ENCODE measurements at places on chromosomes 2 and 18.

DNA sequence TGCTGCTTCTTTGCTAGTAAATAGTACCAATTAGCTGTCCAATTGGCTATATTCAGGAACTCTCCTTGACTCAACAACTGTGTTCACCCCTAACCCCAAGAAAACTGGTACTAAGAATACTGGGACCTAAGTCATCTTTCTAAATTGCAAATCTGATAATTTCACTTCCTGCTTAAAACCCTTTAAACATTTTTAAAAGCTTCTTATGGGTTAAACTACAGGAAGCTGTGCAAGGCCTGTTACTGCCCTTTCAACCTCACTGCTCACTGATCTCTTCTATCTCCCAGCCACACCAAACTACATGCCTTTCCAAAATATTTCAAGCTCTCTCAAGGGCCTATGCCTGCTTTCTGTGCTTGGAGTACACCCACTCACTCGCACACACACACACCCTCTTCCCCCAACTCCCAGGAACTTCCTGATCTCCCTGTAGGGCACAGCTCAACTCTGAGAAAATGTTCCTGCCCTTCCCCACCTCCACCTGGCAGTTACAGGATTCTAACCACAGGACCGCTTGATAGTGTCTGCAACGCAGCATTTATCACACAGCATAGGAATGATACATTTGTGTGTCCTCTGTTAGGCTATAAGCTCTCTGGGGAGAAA lies 6.7 kb downstream of the LMAN1 start:
- H3K4me1 ChIP-seq, result peaks cover 2% of the 10 kb centered on the region
- H3K27me3 ChIP-seq, result no peaks in the 10 kb centered on the region
- H3K4me3 ChIP-seq, result no peak overlapping the region

DNA sequence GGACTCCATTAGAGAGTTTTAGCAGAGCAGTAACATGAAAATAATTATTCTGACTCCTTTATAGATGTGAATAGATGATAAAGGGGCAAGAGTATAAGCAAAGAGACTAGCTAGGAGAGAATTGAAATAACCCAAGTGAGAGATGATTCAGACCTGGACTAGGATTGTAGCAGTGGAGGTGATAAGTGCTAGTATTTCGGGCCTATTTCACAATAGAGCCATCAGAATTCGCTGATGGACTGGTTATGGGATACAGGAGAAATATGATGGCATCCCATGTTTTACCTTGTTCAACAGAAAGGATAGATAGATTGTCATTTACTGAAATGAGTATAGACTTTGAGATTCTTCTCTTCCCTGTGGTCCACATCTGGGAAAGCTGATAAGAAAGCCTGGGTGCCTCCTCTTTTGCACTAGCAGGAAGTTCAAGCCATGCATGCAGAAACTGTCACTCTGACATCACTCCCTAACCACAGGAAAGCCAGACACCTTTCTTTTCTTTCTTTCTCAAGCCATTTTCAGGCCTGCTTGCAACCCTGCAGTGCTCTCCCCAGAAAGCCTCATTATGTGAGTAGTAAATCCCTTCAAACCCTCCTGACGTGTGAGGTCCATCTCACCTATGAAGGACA lies 25.3 kb downstream of the DYNAP start:
- DNase-seq, result no peak
- no peaks in the 10 kb centered on the region for H3K4me1 ChIP-seq
- H3K36me3 ChIP-seq, result no peaks in the 10 kb centered on the region
- no peak overlapping the region for H3K4me3 ChIP-seq
- H3K27me3 ChIP-seq, result no peaks in the 10 kb centered on the region
- H3K27ac ChIP-seq, result no peak overlapping the region

DNA sequence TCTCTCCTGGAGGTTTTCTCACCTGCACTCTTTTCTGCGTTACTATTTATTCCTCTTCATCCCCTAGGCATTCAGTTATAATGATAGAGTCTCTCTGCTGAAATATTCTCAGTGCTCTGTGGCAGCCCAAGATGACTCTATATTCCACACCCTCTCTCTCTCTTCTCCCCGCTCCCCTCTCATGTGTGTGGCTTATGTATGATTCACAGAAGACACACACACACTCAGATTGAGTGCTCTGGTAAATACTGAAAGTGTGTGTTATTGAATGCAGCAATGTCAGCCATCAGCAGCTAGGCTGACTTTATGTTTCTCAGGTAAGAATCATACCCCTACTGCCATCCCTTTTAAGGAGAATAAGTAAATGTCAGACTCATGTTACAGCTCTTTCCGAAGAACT lies 201.2 kb downstream of the SLC4A10 start:
- no peak for DNase-seq
- H3K36me3 ChIP-seq, result no peaks in the 10 kb centered on the region
- H3K27me3 ChIP-seq, result no peaks in the 10 kb centered on the region
- no peak overlapping the region for H3K4me3 ChIP-seq

- H3K4me3 ChIP-seq, result peak overlapping the region; percentile 27
- no peak for DNase-seq
- no peaks in the 10 kb centered on the region for H3K4me1 ChIP-seq
- no peaks in the 10 kb centered on the region for H3K27me3 ChIP-seq
- no peak overlapping the region for H3K27ac ChIP-seq
Observed at GRCh38 chr2:19349911-19350677, 8.3 kb downstream of the OSR1 start.

DNA sequence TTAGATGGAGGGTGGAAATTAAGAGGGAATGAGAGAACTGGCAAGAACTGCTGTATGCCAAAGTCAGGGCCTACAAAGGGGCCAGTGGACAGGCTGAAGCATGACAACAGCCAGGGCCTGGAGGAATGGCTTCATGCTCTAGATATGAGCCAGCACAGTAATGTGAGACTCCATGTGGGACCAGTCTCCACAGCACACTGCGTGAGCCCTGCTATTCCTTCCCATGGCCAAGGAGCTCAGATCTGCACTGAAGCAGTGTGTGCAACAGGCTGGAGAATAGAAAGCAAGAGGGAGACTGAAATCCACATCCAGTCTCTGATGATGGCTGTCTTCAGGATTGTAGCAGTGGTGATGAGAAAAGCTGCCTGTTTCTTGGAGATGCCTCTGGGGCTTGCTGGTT lies 162.8 kb downstream of the TPGS2 start:
- H3K4me1 ChIP-seq, result no peaks in the 10 kb centered on the region
- no peaks in the 10 kb centered on the region for H3K27me3 ChIP-seq

- H3K27me3 ChIP-seq, result no peaks in the 10 kb centered on the region
- H3K36me3 ChIP-seq, result no peaks in the 10 kb centered on the region
- no peaks in the 10 kb centered on the region for H3K4me1 ChIP-seq
- no peak overlapping the region for H3K4me3 ChIP-seq
Observed at GRCh38 chr2:79552653-79553052, 39.8 kb downstream of the CTNNA2 start.

DNA sequence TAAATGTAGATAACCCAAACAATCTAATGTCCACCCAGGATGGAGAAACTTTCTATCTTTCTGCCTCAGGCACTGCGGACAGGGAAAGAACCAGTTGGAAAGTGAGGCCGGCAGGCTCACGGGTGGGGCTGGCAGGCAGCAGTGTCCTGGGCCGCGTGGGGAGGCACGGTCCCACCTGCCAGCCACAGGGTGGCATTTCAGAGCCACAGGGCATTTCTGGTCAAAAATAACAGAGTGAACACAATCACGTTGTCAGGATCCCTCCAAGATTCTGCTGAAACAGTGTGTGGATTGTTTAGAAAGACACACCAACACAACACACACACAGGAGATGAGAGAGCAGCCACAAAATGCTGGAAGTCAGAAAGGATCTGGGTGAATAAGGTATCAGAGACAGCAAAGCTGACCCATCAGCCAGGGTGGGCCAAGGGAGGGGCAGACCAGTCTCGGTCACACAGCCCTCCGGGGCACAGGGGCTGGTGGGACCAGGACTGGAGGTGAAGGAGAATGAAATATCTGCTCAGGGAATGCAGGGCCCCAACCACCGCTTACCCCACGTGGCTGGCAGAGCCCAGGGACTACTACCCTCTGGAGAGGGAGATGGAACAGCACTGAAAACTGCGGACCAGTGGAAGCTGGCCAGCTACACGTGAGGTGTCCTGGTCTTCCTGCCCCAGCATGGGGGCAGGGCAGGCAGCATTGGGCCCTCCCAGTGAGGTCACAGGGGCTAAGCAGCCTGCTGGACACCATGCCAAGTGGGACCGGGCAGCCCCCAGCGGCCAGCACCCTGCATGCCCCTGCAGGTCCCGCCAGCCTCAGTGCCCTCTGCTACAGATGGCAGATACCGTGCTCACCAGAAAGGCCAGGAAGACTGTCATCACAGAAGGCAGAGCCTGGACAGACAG lies 173.9 kb downstream of the HDAC4 start:
- H3K4me1 ChIP-seq, result no peaks in the 10 kb centered on the region
- no peak for DNase-seq
- H3K4me3 ChIP-seq, result no peak overlapping the region
- no peaks in the 10 kb centered on the region for H3K27me3 ChIP-seq
- no peaks in the 10 kb centered on the region for H3K36me3 ChIP-seq

- DNase-seq, result no peak
- no peaks in the 10 kb centered on the region for H3K36me3 ChIP-seq
- no peaks in the 10 kb centered on the region for H3K4me1 ChIP-seq
- H3K27me3 ChIP-seq, result 0 out of 2 replicates have a peak, but pooled peaks cover 2% of the 10 kb centered on the region
Observed at GRCh38 chr2:204023088-204023487, 86.5 kb downstream of the ICOS start.

GRCh38 chr2:104897515-104898184 lies 43.7 kb downstream of the POU3F3 start:
- H3K4me1 ChIP-seq, result no peaks in the 10 kb centered on the region
- no peak overlapping the region for H3K27ac ChIP-seq
- DNase-seq, result no peak
- H3K36me3 ChIP-seq, result no peaks in the 10 kb centered on the region

DNA sequence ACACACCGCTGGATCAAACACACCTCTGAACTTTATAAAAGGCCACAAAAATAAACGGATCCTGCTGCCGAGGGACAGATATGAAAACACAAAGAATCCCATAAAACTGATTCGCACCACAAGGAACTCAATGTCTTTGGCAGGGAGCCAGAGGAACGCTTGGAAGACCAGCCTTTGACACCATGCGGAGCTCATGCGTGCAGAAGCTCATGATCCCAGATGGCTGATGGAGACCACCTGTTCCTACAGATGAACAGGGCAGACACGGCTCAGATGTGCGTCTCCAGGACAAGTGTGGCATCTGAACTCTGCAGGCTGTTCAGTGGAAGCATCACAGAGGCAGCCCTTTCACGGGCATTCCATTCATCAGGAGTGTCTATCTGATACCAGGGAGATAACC lies 24.9 kb downstream of the COPS9 start:
- H3K4me1 ChIP-seq, result no peaks in the 10 kb centered on the region
- H3K27me3 ChIP-seq, result peaks cover 35% of the 10 kb centered on the region
- no peaks in the 10 kb centered on the region for H3K36me3 ChIP-seq
- H3K27ac ChIP-seq, result no peak overlapping the region
- no peak overlapping the region for H3K4me3 ChIP-seq
- DNase-seq, result no peak

DNA sequence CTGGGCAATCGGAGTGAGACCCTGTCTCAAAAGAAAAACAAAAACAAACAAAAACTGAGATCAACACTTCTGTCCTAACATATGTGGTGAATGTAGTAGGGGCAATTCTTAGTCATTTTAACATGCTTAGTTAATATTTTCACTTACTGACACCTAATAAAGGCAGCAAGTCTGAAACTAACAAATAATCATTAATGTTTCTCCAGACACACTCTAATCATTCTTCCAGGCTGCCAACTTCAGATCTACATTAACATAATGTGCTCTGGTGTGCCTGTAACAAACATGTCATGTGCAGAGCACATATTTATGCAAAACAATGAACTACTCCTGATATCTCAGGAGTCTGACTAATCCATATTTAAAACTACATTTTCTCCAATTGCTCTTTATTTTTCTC lies 6.0 kb downstream of the KRCC1 start:
- no peaks in the 10 kb centered on the region for H3K27me3 ChIP-seq
- 0 out of 2 replicates have a peak, but pooled peaks cover 2% of the 10 kb centered on the region for H3K36me3 ChIP-seq
- peaks cover 11% of the 10 kb centered on the region for H3K4me1 ChIP-seq
- no peak overlapping the region for H3K27ac ChIP-seq
- H3K4me3 ChIP-seq, result no peak overlapping the region
- DNase-seq, result no peak

GRCh38 chr18:56289381-56289780 lies 349.0 kb downstream of the TXNL1 start:
- DNase-seq, result no peak
- no peak overlapping the region for H3K4me3 ChIP-seq
- no peak overlapping the region for H3K27ac ChIP-seq
- H3K36me3 ChIP-seq, result no peaks in the 10 kb centered on the region
- no peaks in the 10 kb centered on the region for H3K27me3 ChIP-seq
- H3K4me1 ChIP-seq, result no peaks in the 10 kb centered on the region

DNA sequence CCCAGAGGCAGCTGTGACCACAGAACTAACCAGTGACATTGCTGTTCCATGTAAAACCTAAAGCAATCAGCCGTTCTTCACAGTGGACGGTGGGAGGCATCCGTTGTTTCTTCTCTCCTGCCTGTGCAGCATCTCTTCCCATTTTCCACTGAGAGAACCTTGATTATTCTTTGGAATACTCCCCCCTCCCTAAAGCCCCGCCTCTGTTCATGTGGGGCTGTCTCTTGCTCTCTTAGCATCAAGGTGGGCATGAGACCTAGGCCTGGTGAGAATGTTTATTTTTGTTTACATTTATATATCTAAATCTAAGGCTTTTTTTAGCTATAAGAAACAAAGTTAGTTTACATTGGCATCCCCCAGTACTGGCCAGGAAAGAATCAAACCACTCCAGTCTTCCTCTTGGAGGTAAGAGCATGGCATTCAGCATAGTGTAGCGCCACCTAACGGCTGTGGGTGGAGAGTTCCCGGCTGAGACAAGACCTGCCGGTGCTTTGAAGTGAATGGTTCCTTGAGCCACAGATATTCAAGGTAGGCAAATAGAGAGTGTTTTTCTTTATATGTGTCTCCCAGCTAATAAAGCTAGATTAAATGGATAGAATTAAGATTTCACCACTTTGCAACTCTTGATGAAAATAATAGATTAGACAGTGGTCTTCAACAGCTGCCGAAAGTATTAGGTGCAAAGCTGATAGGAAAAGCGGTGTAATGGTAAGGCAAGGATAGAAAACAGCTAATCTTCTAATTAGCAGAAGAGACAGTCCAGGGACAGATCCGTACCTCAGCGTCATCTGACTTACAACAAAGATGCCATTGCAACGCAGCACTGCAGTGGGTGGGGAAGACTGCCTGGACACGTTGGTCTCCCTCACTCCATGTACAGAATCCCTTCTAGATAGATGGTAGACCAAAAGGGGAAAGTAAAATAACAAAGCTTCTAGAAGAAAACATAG lies 219.6 kb upstream of the RAB12 start:
- no peak overlapping the region for H3K4me3 ChIP-seq
- peak; percentile 27 for DNase-seq
- no peaks in the 10 kb centered on the region for H3K4me1 ChIP-seq
- H3K36me3 ChIP-seq, result no peaks in the 10 kb centered on the region

GRCh38 chr18:9855681-9856080 lies 30.1 kb upstream of the TXNDC2 start:
- no peak overlapping the region for H3K4me3 ChIP-seq
- DNase-seq, result no peak
- no peaks in the 10 kb centered on the region for H3K36me3 ChIP-seq
- peaks cover 14% of the 10 kb centered on the region for H3K4me1 ChIP-seq
- H3K27me3 ChIP-seq, result no peaks in the 10 kb centered on the region

GRCh38 chr2:228469721-228470120 lies 288.2 kb upstream of the SPHKAP start:
- H3K4me3 ChIP-seq, result no peak overlapping the region
- H3K27ac ChIP-seq, result no peak overlapping the region
- H3K36me3 ChIP-seq, result no peaks in the 10 kb centered on the region
- no peaks in the 10 kb centered on the region for H3K27me3 ChIP-seq
- no peak for DNase-seq
- H3K4me1 ChIP-seq, result no peaks in the 10 kb centered on the region
